ENCODE measurements at places on chromosomes 2 and 18.
A peak's percentile ranks its signal among the peaks of the same experiment; 100 is the strongest.

GRCh38 chr18:70421471-70422390 is 132.9 kb downstream of the SOCS6 start:
- DNase-seq, result peak; percentile 42

DNA sequence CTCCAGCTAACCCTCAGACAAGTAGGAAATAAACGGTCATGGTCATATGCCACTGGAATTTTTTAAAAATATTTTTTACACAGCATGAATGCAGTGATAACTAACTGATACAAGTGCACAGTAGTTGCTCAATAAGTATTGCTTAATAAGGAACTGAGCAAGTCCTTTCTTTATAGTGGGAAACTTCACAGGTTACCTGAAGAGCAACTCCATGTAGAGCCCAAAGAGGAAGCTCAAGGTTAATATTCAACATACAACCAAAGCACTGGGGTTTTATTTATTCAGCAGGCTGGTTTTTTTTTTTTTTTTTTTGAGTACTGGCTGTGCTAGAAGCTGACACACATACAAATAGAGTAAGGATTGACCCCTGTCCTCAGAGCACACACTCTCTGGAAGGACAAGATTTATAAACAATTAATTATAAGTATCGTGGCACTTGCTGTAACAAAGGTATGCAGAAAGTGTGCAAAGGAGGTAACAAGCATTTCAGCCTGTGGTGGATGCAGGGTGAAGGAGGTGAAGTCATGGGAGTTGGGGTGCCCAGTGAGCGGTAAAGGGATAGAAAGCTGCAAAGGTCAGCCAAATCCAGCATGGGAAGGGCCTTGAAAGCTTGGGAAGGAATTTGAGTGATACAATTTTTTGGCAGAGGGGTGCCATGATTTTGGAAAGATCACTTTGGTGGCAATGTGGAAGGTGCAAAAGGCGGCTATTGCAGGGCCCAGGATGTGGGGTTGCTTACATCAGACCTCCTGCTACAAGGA is 52.7 kb downstream of the ATOH8 start:
- peak; percentile 44 for DNase-seq

GRCh38 chr2:225117051-225117716 is 74.9 kb upstream of the DOCK10 start:
- no peak for DNase-seq

- DNase-seq, result peak; percentile 37
These were observed 1.0 kb upstream of the ANKRD62 start for GRCh38 chr18:12092398-12093229.

GRCh38 chr18:33584548-33585430 is 6.8 kb downstream of the ASXL3 start:
- DNase-seq, result no peak

DNA sequence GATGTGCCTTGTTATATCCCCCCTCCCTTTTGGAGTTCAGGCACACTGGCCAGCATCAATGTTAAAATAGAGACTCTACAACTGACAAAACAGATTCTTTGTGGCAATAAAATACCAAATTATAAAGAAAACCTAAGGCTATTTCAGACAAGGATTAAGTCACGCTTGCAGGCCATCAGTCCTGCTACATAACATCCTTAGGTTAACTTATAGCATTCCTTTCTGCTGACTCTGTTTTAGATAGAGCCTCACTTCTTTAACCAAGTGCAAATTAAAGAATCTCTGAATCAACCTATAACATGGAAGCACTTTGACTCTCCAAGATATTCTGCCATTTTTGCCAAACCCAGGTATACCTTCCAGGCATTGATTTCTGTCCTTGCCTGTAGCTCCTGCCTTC is 784.6 kb downstream of the RNF144A start:
- no peak for DNase-seq

DNA sequence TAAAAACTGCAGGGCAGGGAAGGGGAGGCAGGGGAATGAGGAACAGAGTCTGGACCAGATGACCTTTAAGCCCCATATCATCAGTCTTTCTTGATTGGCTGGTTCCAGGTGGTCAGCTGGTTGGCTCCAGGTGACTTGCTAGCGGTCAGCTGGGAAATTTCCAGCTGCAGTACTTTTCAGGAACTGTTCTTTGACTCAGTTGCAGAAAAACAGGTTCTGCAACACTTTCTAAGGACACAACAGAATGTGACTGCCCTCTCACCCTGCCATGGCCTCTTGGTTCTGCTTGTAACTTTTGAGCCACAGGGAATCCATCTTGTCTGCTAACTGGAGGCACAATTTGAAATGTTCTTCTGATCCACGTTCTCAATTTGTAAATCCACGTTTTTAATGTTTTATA is 278.3 kb upstream of the LRATD1 start:
- no peak for DNase-seq

- no peak for DNase-seq
These were observed 286.4 kb downstream of the CDH19 start for GRCh38 chr18:66317243-66318090.

- peak; percentile 35 for DNase-seq
These were observed 14.0 kb upstream of the REG3G start for GRCh38 chr2:79011496-79011895.

DNA sequence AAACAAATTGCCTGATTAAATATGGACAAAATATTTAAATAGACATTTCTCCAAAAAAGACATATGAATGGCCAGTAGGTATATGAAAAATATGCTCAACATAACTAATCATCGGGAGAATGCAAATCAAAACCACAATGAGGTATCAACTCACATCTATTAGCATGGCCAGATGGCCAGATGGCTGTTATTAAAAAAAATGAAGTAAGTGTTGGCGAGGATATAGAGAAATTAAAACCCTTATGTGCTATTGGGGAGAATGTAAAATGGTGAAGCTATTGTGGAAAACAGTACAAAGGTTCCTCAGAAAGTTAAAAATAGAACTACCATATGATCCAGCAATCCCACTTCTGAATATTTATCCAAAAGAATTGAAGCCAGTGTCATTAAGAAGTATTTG is 272.3 kb upstream of the ZNF804A start:
- DNase-seq, result no peak

GRCh38 chr18:36650266-36650665 is 178.5 kb downstream of the TPGS2 start:
- DNase-seq, result no peak

DNA sequence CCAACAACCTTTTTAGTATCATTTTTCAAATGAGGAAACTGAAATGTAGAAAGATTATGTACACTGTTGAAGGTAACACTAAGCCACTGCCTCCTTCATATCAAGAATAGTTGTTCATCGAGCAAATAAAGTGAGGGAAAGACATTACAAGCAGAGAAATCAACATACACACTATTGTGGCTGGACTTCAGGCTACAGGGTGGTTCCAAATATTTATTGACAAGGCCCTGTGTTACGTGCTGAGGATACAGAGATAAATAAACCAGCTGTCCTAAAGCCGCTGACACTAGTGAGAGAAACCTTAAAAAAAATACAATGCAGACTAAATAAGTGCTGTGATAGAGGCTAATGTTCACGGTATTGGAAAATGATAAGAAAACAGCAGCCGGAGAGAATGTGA is 1.9 kb upstream of the LNPK start:
- no peak for DNase-seq

DNA sequence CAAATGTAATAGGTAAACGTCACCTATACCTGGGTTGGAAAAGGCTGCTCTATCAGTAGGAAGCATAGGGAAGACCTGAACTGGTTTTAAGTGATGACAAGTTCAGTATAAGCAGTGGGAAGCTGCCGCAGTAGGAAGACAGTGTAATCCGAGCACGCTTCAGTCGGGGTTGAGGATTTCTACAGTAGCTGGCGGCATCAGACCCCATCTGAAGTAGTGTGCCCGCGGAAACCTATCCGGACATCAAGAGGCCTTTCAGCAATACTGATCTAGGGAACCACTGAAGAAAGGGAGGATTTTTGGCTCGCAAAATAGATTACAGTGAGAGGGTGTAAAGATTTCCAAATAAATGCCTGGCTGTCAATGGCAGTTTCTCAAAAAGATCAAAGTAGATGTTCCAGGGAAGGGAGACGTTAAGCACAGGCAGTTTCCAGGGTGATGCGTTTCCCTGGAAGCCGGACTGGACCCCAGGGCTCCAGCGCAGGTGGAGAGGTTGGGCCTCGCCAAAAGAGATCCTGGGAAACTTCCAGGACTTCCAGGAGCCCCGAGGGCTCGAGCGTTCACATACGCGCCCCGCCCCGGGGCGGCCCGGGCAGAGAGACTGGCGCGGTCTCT is 5.3 kb downstream of the LOXL3 start:
- no peak for DNase-seq

DNA sequence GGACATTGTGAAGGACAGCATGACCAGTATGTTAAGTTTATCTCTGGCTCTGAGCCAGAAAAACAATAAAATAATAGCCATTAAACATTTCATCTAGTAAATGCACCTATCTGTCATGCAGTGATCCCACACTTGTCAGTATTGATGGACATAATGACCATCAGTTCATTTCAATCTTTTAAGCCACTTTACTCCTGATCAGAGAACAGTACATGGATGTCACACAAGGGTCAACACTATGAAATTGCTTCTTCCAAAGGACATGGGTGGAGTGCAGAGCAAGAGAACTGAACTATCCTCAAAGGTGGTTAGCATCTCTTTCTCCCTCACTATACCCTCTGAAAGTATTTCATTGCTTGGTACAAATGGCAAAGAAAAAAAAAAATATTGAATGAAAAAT is 816.0 kb upstream of the GYPC start:
- no peak for DNase-seq

DNA sequence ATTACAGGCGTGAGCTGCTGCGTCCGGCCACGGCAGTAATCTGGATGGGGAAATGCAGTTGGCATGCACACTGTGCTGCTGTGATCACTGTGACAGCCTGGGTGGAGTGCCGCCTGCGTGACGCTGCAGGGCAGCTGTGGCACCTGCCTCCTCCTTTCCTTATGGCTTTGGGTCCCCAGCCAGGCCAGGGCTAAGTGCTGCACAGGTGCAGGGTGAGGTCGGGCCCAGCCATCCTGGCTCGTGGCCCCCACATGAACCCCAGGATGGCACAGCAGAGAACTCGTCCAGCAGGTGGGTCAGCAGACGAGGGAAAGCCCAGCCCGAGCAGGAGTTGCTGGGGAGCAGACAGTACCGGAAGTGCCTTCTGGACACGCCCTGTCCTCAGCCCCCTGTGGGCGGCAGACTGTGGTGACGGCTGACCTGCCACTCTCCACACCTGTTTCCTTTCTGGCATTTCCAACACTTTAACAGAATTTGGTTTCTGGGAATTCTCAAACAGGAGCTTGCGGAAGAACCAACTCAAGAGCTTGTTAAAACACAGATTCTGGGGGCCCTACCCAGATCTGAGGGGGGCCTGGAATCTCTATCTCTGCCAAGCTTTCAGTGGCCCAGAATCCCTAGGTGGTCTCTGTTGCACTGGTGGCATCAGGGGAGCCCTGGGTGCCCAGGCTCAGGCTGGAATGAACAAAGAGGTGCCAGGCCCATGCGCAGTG is 16.9 kb downstream of the HS1BP3 start:
- peak; percentile 66 for DNase-seq

GRCh38 chr2:12539776-12540562 is 176.8 kb upstream of the TRIB2 start:
- DNase-seq, result no peak

DNA sequence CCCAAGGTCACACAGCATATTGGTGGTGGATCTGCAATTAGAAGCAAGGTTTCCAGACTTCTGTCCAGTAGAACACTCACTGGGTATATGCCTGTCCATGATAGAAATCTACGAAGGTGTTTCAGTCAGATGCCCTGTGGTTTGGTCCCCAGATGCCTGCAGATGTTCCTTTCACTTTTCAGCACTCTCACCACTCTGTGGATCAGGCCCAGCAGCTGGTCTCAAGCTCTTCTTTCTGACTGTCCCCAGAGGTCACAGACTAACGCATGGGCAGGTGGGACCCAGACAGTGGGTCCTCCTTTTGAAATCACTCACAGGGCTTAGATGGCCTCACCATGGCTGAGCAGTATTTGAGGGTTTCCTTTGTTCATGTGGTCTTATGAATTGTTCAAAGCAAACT is 376.5 kb downstream of the ALK start:
- DNase-seq, result no peak

DNA sequence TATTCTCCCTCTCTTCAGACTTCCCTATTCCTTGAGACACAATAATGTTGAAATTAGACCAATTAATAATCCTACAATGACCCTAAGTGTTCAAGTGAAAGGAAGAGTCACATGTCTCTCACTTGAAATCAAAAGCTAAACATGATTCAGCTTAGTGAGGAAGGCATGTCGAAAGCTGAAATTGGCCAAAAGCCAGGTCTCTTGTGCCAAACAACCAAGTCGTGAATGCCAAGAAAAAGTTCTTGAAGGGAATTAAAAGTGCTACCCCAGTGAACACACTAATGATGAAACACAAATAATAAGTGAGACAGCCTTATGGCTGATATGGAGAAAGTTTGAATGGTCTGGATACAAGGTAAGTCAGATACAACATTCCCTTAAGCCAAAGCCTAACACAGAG is 115.4 kb downstream of the PXDN start:
- no peak for DNase-seq

GRCh38 chr18:50469380-50469781 is 90.5 kb upstream of the MAPK4 start:
- no peak for DNase-seq

DNA sequence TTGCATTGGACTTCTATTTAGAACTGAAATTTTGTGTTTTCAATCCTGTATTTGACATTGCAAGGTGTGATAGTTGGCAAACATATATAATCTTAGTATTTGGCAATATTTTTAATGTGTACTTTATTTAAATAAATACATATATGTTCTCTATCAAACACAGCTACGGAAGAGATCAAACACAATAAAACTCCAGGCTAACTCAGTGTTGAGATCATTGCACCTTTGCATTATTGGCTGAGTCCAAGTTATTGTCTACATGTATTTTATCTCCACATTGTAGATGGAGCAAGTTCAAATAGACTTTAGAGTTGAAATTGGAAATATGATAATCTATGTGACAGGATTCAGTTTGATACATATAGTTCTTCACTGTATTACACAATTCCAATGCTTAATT is 176.7 kb downstream of the ST6GAL2 start:
- no peak for DNase-seq

- no peak for DNase-seq
These were observed 132.2 kb downstream of the DNER start for GRCh38 chr2:229582151-229582550.

GRCh38 chr2:44172576-44172975 is 3.9 kb downstream of the PPM1B start:
- no peak for DNase-seq

DNA sequence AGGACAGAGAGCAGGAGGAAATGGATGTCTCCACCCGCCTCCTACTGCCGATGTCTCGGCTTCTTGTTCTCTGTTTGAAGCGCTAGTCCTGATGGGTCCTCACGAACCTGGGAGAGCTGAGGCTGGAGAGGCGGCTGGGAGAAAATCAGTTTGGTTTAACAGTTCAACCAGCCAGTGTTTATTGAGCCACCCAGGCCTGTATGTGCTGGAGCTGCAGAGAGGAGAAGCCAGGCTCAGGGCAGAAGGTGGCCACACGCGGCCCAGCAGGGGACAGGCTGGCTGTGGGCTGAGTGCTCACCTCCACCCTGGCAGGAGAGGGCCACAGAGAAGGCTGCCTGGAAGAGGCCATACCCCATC is 202.1 kb downstream of the CYP26B1 start:
- no peak for DNase-seq

Measured in small intestine (tissue), 16 donors.